Activated T-cell treated with anti-CD3 and anti-CD28 coated beads, Interleukin-2, amount 50 U/mL, for 4 hours (primary cell): ENCODE measurements at places on chromosomes 11 and 22. TPM values are rescaled to one million over a fixed set of nuclear protein-coding genes. Genes with fewer than 3 reads are reported as not detected.

SLC6A5 gene
- total RNA-seq, result not detected

PTPN5 gene
- not detected for total RNA-seq

GRCh38 chr22:43202326-43202725, 15.4 kb upstream of the TTLL12 start:
- no peak for DNase-seq

DNA sequence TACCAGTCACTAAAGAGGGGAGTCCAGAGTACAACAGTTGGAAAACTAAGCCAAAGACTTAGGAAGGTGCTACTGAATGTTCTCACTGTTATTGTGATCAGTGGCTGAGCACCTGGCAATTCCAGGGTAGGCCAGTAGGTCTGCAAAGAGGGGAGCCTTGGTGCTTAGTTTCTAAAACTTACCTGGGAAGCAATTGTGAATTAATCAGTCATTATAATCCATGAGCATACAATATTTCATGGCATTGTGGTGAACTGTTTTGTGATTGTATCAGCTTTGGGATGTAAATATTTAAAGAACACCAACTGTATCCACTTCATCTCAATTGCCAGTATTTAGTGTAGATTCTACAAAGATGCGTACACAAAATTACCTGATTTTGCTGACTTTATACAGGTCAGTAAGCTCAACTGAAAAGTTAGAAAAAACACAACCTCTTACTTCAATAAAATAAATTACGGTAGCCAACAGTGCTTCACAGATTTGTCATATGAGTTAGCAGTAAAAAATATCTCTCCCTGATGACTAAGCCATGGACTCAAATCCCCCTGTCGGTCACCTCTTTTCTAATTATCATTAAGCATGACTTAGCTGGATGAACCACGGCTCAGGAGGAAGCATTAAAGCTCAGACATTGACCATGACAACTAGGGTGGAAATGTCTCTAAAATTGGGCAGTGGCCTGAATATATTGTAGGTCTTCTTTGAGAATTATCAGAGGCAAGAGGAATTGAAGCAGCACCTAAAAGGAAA, 30.8 kb upstream of the SORL1 start:
- no peak for DNase-seq

GRCh38 chr11:86386283-86386682, 11.6 kb downstream of the CCDC81 start:
- DNase-seq, result no peak

DNA sequence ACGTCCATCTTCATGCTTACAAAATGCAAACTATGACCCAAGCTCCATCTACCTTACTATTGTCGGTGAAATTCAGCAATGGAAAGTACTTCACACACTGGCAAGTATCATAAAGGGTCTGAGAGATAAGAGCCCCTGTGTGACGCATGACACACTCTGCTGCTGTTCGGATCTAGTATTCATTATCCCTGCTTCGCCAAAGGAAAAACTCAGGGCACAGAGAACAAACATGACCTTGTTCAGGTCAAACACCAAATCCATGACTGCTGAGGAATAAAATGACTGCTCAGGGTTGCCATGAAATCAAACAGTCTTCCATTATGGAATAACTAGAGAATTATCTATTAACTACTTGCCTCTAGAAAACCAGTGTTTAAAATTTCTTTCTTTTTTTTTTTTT, 73.0 kb downstream of the MICAL3 start:
- no peak for DNase-seq

- no peak for DNase-seq
Observed at GRCh38 chr11:4071914-4072313, 22.7 kb upstream of the RRM1 start.

GRCh38 chr11:108758458-108758857, 93.6 kb downstream of the DDX10 start:
- no peak for DNase-seq

DNA sequence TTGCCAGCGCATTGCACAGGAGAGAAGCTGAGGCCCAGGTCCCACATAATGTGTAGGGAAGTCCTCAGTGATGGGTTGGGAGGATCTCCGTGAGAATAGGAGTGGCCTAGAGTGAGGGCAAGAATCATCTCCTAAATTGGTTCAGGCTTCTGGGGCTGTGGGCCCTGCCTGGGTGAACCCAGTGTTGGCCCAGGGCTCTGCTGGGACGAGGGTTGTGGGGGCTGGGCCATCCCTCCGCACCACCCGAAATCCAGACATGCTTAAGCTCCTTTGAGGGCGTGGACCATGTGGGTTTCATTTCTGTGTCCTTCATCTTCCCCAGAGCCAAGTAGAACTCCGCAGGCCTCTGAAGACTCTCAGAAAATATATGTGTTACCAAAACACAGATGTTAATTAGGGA, 3.7 kb downstream of the MICALL1 start:
- no peak for DNase-seq

DNA sequence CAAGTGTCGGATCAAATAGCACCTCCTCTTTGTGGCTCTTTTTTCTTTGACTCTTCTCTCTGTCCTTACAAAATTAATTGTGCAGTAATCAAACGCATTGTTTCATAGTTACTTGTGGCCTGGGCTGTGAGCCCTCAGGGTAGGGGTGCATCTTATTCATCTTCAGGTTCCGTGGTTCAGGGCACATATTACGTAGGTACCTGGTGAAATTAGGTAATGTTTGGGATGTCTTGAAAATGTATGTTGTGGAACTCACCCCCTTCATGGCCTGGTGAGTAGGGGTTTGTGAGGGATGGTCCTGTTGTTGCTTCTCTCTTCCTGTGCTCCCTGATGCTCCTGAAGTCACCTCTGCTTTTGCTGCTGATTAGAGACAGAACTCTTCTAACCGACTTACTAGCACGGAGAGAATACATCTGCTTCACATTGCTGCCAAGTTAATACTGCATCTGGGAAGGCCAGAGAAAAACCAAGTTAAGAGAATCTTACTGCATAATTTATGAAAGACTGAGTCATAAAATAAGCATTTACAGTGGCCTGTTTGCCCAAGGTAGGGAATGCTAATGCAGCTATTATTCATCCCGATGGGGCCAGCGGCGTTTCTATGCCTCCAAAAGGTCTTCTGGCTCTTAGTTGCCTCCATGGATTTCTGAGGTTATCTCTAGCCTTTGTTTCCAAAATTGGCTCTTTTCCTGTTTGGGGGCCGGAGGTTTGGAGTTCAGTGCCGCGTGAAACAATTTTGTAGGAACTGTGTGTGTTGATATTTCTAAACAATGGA, 66.9 kb downstream of the TBC1D22A start:
- DNase-seq, result no peak

DNA sequence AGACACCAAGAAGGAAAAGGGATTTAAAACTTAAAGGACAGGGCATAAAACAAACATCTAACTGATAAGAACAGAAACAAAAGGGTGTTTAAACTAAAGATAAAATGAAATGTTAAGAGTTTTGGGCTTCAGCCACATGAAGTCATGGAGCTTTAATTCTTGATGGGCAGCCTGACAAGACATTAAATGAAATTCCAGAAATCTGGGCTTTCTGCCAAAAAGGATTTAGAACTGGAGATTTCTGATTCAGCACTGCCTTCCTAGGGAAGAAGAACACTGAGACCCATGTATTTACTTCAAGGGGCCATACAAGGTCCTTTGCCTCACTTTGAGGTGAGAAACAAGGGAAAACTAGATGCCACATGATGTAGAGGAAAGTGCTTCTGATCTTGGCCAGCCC, 355.9 kb upstream of the RAG2 start:
- no peak for DNase-seq
